Body of pancreas (tissue), 4 donors: ENCODE measurements at places on chromosomes 4 and X.

DNA sequence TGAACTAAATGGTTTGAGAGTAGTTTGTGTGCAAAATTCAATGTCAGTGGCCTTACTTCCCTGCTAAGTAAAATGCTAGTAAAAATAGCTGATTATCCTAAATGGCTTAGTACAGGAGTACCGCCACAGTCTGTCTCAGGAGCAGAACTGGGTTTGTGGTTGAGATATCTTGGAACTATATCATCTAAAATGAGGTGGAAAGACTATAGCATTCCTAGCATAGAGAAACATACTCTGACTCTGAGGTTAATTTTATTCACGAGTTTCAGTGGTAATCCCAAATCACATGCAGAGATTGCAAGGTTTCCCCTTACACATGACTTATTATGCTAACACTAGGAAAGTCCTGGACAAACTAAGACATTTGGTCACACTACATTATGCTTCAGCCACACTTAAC is 70.4 kb downstream of the OR13H1 start:
- DNase-seq: no peak

DNA sequence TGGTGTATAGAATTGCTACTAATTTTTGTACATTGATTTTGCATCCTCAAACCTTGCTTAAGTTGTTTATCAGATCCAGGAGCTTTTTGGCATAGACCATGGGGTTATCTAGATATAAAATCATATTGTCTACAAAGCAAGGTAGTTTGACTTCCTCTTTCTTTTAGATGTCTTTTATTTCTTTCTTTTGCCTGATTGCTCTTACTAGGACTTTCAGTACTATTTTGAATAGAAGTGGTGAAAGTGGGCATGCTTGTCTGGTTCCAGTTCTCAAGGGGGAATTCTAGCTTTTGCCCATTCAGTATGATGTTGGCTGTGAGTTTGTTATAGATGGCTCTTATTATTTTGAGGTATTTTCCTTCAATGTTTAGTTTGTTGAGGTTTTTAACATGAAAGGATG is 187.9 kb upstream of the LCORL start:
- DNase-seq: no peak

GRCh38 chr4:32831104-32831503 is 2110.9 kb downstream of the PCDH7 start:
- no peak for DNase-seq

DNA sequence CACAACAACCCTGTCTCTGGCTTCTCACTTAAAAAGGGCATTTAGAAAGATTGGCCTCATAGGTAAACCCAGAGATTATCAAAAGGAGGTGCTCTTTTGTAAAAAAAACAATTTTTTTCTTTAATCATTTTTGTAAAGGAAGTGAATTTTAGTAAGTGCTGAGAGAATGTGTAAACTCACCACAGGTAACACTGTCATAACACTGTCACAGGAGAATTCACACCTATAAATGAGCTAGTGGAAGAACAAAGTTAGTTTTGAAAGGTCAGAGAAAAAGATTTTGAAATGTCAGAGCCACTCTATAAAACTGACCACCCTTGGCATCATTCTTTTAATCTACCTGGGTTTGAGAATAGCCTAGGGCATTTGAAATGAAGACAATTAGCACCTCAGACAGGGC is 3.3 kb upstream of the SH2D1A start:
- no peak for DNase-seq

DNA sequence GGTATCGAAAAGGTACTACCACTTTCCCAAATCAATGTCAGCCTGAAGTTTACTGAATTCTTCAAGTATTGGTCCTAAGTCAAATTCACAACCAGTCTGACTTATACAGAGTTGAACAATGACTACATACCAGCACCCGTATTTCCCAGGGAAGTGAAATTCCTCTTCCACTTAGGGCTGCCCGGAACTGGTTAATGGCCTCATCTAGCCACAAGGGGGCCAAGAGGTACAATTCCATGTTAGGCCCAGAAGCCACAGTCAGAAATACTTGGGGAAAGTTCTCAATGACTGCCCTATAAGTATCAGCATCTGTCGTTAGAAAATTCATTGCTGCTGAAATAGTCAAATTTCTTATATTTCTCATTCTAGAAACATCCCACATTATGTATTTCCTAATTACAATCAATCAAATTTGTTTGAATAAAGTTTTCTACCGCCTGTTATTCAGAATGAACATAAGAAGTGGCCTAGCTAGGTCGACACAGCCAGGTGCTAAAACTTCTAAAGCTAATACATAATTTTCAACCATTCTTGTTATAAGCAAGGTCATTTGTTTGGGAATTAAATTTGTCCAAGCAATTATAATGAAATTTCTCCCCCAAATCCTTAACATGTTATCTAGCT is 5.6 kb upstream of the PCDH7 start:
- peak; percentile 47 for DNase-seq

DNA sequence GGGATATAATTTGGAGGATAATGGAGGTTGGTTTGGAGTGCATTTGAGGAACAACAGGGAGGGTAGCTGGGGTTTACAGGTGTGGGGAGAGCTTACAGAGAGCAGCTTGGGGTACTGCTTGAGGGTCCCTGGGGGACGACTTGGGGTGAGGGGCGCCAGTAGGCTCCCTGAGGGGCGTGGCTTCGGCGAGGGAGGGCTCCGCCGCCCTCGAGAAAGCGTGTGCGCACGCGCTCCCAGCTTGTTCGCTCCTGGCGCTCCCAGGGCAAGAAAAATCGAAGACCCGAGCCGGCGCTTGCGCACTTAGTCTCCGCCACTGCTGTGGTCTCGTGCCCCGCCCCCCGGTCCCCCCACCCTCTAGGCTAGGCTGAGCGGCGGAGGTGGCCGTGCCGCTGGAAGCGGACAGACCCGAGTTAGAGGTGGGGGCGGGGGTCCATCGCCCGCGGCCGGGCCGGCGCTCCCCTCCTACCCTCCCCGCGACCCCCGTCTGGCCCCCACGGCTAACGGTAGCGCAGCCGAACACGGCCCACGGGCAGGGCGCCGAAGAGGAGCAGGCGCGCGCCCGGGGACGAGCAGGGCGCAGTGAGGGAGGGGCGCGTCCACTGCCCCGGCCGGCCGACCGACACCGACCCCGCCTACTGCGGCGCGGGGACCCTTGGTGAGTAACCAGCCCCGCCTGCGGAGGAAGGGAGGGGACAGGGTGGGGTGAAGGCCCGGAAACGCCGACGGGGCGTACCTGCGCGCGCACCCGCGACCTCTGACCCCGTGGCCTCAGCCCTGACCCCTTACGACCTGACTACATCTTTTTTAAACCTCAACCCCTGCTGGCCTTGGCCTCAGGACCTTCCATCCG is 5.4 kb upstream of the CCDC120 start:
- peak; percentile 73 for DNase-seq

DNA sequence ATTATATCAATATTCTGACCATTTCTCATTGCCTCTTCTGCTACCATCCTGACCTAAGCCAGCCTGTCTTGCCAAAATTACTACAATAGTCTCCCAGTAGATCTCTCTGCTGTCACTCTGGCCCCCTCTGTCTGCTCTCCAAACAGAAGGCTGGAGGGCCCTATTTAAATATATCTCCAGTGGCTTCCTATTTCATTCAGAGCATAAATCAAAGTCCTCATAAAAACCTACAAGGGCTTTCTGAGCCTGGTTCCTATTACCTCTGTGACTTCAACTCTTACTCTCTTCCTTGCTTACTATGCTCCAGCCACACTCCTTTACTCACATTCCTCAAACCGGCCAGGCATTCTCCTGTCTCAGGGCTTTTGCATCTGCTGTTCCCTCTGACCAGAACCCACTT is 19.0 kb downstream of the IGSF1 start:
- no peak for DNase-seq

GRCh38 chr4:167943872-167944505 is 148.3 kb upstream of the ANXA10 start:
- DNase-seq: no peak
